ENCODE measurements at places on chromosomes 1 and 21. TPM values are rescaled to one million over a fixed set of nuclear protein-coding genes. Genes with fewer than 3 reads are reported as not detected.

- DNase-seq: no peak
These were observed 55.9 kb downstream of the TOR3A start for GRCh38 chr1:179137617-179138255.

DNA sequence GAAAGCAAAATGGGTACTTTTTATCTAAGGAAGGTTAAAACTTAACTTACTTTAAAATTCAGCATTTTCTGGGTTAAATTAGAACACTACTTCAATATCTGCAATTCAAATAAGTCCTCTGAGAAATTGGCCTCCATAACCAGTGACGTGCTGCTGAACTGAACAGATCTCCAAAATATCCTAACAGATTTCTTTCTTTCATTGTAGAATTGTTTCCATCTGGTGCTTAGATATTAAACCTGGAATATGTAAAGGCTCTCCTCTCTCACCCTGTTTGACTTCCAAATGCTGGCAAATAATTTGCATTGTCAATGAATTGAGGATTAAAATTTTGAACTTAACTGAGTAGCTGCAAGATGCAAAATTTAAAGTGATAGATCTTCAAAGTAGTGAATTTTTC lies 316.9 kb upstream of the CXADR start:
- DNase-seq: peak; percentile 65

DNA sequence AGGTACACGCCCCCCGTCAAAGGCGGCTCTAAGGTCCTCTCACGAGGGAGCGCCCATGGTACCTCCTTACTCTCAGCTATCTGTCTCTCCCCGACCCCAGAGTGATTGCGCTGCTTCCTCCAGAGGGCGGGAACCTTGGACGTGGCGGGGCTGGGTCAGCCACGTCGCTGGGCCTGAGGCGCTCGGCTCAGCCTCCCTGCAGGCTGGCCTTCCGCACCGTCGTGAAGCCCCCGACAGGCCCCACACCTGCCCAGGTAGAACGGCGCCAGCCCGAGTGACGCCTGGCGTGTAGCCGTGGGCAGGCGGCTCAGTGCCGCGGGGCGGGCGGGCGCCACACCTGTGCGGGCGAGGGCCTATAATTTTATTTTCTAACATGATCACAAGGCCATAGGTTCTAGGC lies 122.2 kb upstream of the BEND5 start:
- DNase-seq: no peak

TFB2M gene
- 16.8 TPM for total RNA-seq

GRCh38 chr1:77370161-77370560 lies 88.3 kb downstream of the AK5 start:
- DNase-seq: no peak

GRCh38 chr21:44000360-44000759 lies 11.7 kb upstream of the TRAPPC10 start:
- DNase-seq: peak; percentile 29

GRCh38 chr1:46790446-46791101 lies 8.3 kb upstream of the CYP4B1 start:
- DNase-seq: no peak

FCRL5 gene
- total RNA-seq: 0.10 TPM

NBPF15 gene
- 23.8 TPM for total RNA-seq

DNA sequence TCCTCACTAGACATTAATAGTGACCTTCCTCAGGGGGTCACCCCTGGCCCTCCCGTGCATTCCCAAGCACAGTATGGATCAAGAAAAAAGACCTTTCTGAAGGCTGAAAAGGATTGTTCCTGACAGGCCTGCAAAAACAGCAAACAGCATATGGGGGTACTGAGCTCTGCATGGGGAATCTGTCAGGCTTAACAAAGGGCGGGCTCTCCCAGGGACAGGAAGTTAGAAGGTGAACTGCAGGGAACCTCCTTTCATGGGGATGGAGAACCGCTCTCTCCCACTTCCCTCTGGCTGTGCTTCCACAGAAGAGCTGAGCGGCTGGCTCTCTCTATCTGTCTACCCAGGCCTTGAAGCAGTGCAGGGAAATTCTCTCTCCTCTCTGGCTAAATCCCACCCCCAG lies 91.7 kb downstream of the DTL start:
- no peak for DNase-seq

GRCh38 chr1:27885621-27886352 lies 13.4 kb downstream of the THEMIS2 start:
- no peak for DNase-seq

DNA sequence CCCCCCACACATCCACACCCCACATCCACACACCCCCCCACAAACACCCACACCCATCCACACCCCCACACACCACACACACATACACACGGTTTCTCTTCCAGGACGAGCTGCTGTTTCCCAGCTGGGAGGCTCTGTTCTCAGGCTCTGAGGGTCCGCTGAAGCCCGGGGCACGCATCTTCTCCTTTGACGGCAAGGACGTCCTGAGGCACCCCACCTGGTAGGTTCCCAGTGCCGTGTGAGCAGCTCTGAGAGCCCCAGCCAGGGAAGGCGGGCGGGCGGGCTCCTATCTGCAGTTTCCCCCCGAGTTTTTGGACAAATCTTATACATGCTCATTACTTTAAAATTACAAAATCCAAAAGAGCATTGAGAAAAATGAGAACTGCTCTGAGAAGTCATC lies 31.2 kb downstream of the SLC19A1 start:
- DNase-seq: no peak

GRCh38 chr1:58067082-58067481 lies 479.4 kb downstream of the OMA1 start:
- no peak for DNase-seq

ST6GALNAC3 gene
- 6.5 TPM for total RNA-seq

DNA sequence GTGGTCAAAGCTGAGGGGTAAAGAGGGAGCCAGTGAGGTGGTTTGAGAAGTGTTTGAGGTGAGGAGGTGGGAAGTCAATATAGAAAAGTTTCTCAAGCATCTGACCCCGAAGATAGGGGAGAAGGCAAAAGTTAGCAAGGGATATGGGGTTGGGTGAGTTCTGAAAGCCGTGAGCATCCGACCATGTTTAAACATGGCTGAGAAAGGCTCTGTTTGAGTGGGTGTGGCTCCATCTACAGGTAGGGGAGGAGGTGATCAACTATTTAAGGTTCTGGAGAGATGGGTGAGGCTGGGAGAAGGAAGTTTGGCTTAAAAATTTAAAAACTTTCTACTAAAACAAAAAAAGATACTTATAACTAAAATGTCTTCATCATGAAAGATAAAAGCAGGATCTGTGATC lies 273.8 kb downstream of the KCNJ6 start:
- DNase-seq: peak; percentile 13

- DNase-seq: peak; percentile 59
These were observed 920 bp downstream of the MTR start for GRCh38 chr1:236795757-236796667.

DNA sequence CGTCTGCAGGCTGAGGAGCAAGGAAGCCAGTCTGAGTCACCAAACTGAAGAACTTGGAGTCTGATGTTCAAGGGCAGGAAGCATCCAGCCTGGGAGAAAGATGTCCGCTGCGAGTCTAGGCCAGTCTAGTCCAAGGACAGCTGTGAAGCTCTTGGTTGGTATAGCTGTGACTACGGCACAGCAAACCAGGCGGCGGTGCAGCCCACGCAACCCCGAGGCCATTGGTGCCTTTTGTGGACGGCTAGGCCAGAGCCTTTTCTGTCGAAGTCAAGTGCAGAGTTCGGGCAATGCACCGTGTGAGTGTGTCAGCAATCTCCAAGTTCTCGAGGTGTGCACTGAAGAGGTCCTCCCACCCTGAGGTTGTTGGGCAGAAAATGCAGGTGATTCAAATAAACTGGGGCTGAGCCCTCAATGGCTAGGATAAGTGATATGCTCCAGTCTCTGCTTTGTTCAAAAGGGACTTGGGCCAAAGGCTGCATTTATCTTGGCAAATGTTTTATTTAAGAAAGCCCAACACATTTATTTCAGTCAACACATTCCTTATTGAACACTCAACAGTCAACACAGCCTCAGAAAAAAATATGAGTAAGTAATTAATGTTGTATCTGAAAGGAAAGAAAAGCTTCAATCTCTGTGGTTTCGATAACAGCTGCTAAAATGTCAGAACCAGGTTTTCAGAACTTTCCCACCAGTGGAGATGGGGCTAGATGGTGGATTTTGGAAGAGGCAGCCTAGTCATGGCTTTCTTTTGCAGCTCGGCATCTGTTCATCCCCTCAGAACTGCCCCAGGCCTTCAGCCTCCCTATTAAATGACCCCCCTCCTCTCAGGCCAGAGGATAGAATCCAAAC lies 78.1 kb upstream of the COX20 start:
- DNase-seq: no peak

DNA sequence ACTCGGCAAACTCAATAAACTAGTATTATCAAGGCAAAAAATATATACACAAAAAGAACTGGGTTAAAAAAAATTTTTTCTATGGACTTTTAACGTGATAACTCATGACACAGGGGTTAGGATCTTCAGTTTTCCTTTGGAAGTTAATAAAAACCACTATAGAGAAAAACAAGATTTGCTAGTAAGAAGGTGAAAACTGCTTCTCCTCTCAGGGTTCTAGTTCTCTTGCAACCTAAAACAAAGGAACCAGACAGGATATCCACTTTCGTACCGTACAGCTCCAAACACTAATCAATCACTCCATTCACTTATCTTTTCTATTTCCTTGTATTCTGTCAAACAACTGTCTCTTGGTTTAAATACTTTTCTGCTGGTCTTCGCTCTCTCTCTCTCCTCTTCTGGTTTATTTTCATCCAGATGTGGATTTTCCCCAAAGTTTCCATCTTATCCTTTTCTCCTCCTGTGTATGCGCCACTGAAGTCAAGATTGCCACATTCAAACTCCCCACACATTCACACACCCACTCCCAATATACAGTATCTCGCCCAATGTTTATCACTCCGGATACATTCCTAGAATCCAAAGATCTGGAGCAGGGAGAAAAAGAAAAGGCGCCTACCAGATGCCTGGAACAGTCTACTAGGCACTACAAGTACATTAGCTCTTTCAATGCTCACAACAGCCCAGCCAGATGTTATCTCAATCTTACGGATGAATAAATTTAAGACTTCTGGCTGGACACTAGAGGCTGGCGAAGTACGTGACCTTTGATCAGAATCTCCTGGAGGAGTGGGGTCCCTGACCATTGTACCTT lies 775 bp upstream of the PRPF38B start:
- DNase-seq: no peak

DNA sequence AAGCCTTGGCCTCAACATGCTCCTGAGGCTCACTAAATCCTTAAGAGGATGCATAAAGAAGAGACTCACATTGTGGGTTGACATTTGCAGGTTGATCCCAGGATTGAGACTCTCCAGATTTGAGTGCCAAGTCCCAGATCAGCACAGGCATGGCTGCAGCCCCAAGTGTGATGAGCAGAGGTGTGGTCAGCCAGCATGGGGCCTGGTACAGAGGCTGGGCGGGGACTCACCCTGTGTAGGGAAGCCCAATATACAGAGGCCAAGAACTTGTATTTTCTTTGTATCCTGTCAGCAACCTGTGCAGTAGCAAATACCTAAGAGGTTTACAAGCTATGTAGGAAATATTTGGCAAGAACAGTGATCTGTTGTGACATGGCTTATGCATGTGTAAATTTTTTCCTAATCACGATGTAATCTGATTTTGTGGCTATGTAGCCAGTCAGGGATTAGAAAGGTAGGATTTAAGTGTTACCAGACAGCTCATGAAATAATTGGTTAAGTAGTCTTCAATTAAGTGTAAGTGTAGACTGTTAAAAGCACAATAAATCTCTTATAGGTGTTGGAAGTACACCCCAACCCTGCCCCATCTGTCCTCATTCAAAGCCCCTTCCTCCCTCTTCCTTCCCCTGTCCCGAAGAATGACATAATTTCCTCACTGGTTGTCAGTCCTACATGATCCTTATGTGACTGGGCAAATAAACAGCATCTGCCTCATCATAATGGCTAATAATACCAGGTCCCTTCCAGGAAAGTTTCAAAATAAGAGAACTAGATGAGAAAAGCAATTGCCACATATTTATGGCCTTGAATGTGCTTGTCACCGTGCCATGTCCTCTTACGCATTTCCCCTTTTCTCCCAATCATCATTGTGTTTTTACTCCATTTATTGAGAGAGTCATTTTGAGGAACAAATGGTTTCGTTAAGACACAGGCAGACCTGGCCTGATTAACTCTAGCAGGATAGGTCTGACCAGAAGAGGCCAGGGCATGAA lies 120.9 kb downstream of the HLX start:
- DNase-seq: no peak

DNA sequence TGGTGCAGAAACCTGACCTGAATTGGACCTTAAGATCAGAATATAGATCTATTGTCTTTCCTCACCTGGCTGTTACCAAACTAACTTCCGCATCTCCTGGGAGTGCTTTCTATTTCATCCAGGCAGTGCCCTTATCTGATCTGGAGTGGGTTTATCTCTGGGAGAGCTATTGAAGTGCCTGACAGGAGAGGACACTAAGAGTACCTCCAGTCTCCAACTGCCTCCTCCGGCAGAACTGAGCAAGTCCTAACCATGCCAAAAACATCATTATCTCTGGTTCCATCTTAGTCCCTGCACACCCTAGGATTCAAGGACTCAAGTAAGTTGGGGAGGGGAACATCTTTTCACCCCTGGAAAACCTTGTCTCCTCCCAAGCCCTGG lies 12.4 kb upstream of the KCNJ15 start:
- no peak for DNase-seq

- DNase-seq: peak; percentile 84
These were observed 26.7 kb upstream of the RBM15 start for GRCh38 chr1:110312188-110313121.

CRB1 gene
- total RNA-seq: 1.2 TPM

DNA sequence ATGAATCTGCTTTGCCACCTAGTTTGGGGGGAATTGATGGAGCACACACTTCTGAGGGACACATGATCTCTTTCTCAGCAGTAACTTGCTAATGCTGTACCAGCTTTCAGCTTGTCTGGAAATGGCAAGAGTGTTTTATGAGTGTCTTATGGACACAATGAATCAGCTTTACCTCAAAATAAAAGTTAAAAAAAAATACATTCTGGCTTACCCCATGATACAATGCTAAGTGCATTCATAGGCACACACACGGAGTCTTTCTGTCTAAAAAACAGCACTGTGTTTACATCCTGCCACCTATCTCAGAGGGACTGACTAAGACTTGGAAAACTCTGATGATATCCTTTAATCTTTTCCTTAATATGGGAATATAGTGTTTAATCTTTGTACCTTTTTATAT lies 455.5 kb upstream of the ADAMTS5 start:
- no peak for DNase-seq

DNA sequence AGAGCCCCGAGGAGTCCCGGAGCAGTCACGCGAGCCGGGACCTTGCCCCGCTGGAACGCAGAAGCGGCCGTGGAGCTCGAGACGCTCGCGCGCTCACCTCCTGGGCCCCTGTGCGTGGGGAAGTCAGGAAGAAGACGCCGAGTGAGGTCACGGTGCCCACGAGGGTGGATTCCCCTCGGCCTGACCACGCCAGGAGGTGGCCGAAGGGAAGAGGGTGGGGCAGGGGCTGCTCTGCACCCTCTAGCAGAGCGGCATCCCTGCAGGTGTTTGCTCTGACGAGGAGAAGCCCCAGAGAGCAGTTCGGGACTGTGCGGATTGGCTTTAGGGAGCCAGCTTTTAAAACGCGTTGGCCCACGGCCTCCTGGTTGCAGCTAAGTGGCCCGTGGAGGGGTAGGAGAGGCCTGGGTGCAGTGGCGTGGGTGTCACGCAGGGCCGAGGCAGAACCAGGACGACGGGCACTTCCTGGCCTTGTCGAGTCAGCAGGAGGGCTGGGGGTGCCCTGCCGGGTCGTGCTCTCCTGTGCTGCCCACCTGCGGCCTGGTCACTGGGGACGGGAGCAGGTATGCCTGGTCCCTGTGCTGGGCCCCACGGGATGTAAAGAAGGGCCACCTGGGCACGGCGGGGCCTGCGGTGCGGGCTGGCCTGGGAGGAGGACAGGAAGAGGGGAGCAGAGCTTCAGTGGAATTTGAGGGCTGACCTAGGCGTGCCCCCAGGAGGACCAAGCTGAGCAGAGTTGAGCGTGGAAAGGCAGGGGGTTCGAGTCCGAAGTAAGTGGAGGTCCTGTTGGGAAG lies 1.0 kb downstream of the PDXK start:
- DNase-seq: no peak
